ENCODE measurements at places on chromosomes 5 and 9.

- DNase-seq = peak; percentile 26
These were observed 367.5 kb downstream of the DEPDC1B start for GRCh38 chr5:60332244-60333004.

GRCh38 chr9:38371495-38371894 lies 21.0 kb upstream of the ALDH1B1 start:
- no peak for DNase-seq

DNA sequence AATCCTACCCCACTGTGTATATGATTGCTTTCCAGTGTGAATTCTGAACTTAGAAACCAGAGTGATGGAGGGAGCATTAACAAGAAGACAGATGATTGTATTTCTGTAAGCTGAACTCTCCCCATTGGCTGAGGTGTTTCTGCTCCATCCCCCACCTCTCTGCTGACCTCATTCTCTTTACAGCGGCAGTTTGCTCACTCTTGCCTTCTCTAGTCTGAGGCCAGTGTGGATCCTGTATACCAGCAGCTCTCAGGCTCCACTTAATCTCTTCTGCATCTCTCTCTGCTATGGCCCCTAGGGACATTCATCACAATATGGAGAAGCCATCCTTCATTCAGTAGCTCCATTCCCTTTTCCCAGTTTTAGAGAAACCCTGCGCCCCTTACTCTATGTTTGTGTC lies 358.8 kb downstream of the MAN2A1 start:
- DNase-seq = no peak

GRCh38 chr9:134525070-134525815 lies 116.4 kb upstream of the COL5A1 start:
- DNase-seq = no peak

DNA sequence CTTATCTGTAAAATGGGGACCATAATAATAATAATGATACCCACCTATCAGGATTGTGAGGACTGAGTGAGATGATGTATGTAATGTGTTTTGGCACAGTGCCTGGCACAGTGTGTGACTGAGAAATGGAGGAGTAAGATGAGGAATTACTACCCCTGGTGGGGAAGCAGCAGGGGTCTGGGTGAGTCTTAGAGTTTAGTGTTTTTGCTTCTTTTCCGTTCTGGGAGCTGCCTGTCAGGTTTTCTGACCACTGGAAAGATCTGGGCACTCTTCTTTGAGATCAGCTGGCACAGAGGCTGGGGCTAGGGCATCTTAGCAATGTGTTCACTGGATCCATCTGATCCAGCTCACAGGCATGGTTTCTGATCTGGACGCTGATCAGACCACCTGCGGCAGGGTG lies 8.5 kb downstream of the LCP2 start:
- no peak for DNase-seq

DNA sequence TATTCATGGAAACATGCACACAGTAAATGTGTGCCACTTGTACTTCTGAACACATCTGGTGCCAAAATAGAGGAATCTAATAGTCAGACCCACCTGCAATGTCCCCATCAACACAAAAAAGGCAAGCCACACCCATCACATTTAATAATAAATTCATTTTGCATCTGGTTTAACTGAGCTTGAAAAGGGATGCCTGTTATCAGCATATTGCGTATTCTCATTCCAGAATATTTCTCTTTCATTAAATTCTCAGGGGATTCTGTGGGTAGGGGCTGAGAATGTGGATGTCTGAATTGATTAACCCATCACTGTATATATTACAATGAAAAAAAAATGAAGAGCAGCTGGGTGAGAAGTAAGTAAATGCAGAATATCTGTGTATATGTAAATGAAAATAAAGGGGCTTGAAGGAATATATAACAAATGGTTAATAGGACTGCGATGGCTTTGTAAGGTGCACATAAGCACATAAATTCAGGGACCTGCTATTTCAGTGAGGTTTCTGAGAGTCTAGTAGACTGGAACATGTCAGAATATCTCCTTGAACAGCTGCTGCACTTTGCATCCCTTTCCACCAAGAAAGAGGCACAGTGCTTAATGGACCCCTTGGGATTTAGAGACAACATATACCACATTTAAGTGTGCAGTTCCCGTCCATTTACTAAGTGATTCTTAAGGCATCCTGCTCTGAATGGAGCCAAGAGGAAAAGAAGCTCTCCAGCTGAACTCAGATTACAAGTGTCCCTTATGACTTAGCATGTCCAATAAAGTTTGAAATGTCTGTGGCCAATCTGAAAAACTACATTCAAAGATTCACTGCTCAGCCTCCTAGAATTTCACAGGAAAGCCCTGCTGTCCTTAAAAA lies 104.1 kb upstream of the NIPBL start:
- no peak for DNase-seq

GRCh38 chr5:108637134-108637533 lies 110.6 kb upstream of the FER start:
- DNase-seq = no peak

- DNase-seq = no peak
These were observed 79.5 kb upstream of the NFIL3 start for GRCh38 chr9:91502913-91503672.

GRCh38 chr5:137200906-137201700 lies 298.0 kb downstream of the SPOCK1 start:
- no peak for DNase-seq

All from SW 1271 (cell line).